Brain microvascular endothelial cell (primary cell): ENCODE measurements at places on chromosomes 4 and X.
A peak's percentile ranks its signal among the peaks of the same experiment; 100 is the strongest.

- DNase-seq: no peak
Observed at GRCh38 chrX:38183596-38183995, 37.1 kb downstream of the SRPX start.

DNA sequence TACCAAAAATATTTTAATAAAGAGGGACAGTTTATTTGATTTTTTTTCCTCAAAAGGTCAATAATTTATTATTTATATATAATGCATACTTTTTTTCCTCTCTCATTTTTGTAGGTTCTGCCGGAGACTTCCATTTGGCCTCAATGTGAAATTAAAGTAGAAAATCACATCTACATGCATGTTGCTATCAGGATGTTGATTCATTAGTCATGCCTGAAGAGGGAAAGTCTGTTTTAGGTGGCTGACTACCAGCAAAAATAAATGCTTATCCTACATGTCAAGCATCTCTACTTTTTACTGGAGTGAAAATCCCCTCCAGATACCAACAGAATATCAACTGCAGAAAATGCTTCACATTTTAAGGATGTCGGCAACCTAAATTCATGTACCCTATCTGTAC is 41.5 kb downstream of the KIAA0232 start:
- DNase-seq: peak; percentile 24

DNA sequence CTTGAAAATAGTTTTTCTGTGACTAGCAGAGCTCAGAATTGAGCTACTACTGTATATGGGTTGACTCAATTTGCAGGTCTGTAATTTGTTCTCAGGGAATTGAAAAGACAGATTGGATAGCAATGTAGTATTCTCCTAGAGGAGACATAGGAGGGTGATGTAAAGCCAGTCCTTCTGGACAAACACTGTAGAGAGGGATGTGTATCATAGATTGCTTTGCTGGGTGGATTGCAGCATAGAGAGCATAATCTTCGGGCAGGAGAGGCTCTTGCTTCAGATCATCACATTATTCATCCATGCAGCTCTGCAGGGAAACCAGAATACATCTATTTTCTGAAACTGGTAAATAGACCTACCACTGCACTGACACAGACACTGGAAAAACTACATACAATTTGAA is 1110.5 kb downstream of the RAPGEF2 start:
- DNase-seq: no peak

GRCh38 chr4:2595952-2596552 is 59.6 kb downstream of the FAM193A start:
- DNase-seq: no peak

- no peak for DNase-seq
Observed at GRCh38 chr4:22607382-22607781, 85.4 kb upstream of the GBA3 start.

DNA sequence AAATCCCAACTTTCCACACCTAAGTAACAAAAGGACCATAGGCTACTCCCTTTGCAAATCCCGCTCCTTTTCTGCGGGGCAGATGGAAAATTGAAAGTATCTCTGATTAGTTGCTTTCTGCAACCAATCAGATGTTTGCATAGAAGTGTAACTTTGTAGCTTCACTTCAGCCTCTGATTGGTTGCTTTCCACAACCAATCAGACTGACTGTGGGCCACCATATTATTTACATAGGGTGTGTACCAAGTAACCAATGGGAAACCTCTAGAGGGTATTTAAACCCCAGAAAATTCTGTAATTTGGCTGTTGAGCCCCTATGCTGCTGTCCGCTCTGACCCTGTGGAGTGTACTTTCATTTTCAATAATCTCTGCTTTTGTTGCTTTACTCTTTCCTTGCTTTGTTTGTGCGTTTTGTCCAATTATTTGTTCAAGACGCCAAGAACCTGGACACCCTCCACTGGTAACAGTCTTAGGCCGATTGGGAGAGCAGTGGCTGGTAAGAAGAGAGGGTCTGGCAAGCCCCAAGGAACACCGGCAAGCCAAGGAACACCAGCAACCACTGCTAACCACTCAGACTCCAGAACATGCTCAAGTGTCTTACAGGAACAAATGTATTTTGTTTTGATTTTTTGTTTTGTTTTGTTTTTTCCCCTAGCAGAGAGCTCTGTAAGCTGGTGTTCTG is 125.5 kb upstream of the MAP3K15 start:
- DNase-seq: no peak

DNA sequence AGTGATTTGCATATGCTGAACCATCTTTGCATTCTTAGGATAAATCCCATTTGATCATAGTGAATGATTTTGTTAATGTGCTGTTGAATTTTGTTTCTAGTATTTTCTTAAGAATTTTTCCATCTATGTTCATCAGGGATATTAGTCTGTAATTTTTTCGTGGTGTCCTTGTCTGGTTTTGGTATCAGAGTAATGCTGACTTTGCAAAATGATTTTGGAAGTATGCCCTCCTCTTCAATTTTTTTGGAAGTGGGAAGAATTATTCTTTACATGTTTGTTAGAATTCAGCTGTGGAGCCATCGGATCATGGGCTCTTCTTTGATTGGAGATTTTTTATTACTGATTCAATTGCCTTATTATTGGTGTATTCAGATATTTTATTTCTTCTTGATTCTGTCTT is 54.0 kb upstream of the TRO start:
- DNase-seq: no peak

DNA sequence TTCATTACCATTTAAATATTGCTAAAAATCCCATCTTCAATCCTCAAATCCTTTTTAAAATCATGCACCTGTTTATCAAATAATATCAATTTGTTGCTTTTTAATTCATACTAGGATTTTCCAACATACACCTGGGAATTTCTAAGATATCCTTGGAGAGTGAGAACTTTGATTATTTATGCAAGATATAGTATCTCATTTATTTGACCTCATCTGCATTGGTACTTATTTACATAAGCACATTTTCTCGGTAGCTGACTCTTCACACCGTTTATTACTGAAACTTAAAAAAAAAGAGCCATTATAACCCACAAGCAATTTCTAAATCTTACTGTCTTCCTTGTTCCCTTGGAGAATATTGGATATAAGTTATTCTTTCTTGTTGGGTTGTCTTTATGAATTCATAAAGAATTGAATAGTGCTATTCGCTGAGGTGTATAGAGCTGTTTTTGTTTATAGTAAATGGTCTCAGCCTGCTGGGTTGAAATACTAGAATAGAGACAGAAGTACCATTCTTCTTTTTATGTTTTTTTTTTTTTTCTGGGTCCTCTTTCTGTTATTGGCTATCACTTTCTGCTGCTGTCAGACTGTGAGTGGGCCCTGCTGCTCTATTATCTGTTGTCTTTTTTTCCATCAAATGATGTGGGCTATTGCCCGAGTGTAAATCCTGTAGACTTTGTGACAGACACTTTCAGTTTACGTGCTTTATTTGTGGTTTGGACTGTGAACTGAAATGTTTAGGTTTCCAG is 2.9 kb downstream of the UGT8 start:
- DNase-seq: no peak

- no peak for DNase-seq
Observed at GRCh38 chr4:2077537-2078460, 18.7 kb downstream of the NAT8L start.

DNA sequence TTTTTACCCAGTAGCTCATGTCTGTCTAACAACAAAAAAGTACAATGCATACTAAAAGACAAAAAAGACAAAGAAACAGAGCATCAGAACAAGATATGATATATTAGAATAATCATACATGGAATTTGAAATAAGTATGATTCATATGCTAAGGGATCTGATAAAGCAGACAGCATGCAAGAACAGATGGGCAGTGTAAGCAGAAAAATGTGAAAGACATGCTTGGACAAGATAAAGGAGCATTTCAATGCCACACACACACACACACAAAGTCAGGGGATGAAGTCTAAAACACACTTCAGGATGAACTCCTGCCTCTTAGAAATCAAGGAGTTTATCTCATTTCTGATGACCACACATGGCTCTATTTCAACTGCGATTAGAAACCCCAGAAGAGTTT is 649.6 kb upstream of the NDST4 start:
- no peak for DNase-seq

GRCh38 chr4:26141911-26142638 is 178.7 kb upstream of the RBPJ start:
- no peak for DNase-seq

GRCh38 chr4:6041800-6042199 is 23.6 kb upstream of the C4orf50 start:
- DNase-seq: no peak

DNA sequence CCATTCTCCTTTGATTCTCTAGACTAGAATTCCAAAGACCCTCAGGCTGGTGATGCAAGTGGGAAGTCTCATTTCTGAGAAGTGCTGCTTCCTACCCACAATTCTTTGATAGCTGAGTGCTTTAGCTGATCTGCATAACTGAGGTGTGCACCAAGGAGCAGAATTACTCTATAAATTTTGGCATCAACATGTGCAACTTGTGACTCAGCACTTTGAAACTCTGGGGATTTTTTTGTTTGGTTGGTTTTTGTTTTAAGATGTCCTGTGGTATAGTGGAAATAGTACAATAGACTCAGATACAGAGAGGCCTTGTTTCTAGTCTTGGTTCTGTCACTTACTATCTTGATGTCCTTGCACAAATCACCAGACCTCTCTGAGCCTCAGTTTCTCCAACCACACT is 148.4 kb downstream of the AR start:
- peak; percentile 28 for DNase-seq

- DNase-seq: no peak
Observed at GRCh38 chr4:161188578-161188977, 975.2 kb downstream of the FSTL5 start.

GRCh38 chrX:11135564-11136185 is 24.5 kb downstream of the HCCS start:
- no peak for DNase-seq

GRCh38 chr4:184248216-184248615 is 30.5 kb upstream of the ENPP6 start:
- DNase-seq: no peak

GRCh38 chr4:185709802-185710486 is 102.0 kb downstream of the SORBS2 start:
- DNase-seq: peak; percentile 72

- peak; percentile 82 for DNase-seq
Observed at GRCh38 chr4:55395529-55396307, at the start of gene TMEM165. TSS of gene TMEM165 (plus strand) at chr4:55395957. CDS start at chr4:55396190, 233 bp downstream.

DNA sequence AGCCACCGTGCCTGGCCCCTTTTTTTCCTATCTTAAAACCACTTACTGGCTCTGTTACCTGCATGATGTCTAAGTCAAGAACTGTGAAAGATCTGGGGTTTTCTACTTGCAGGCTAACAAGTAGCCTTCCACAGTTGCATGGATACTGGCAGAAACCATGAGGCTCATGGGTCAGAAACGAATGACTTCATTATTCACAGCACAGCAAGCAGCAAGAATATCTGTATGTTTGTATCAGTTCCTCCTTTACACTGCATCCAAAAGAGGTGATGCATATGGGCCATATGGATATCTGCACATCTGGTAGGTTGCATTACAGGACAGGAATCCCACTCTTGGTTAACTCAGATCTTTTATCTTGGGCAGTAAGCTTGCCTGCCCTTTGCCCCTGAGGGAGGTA is 154.9 kb upstream of the NUDT6 start:
- DNase-seq: no peak

- no peak for DNase-seq
Observed at GRCh38 chr4:183260491-183261151, 59.5 kb downstream of the CLDN22 start.
